ENCODE measurements at places on chromosomes 11 and 22.

GRCh38 chr11:34977089-34977912 is 60.9 kb downstream of the PDHX start:
- peak; percentile 68 for DNase-seq

DNA sequence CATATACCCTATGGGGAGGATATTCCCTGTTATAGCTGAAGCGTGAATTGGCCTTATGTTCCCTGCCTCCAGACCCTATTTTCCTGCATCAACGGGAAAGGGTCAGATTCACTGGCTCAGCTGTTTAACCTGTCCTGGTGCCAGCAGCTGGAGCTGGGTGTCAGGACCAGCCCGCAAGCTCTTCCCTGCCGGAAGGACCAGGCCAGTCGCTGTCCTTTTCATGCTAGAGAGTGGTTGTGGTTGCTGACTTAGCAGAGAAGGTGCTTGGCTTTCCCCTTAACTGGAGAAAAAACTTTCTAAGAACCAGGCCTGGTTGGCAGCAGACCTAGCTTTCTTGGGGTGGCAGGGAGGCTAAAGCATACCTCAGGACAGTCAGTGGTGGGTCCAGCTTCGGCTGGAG is 5.2 kb upstream of the SREBF2 start:
- DNase-seq, result no peak

DNA sequence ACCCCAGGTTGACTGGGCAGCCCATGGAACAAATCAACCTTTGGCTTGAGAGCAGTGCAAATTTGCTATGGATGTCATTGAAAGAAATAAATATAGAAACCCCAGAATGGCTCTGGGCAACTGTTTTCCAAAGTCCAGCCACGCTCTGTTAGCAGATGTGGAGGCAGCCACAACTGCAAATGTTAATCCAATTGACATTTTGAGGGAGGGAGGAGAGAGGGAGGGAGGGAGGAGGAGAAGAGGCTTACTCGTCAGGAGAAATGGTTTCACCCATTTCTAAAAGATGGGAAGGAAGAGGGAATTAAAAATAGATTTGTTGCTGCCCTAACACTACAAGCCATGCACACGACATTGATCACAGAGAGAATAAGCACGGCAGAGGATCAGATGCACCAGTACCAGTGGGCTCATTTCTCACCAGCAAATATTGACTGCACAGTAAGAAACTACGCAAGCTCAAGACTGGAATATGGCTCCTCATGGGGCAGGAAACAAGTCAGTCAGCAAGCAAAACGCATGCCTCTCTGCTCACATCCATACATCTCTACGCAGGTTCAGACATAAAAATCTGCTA is 229.1 kb downstream of the LARGE1 start:
- DNase-seq, result no peak

DNA sequence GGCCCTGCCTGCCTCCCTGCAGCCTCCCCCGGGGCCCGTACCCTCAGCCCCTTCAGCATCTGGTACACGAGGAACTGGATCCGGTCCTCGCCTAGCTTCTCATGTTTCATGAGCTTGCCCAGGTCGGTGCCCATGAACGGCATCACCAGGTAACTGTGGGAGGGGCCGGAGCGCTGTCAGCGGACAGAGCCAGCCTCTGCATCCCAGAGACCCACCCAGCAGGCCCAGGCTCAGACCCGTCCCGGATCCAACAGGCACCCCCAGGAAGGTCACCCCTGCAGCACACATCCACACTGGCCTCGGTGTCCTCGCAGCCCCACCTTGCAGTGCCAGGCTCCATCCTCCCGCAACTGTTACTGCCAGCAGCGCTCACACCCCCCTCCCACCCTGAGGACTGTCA is 4.4 kb downstream of the MAPK12 start:
- DNase-seq, result no peak

DNA sequence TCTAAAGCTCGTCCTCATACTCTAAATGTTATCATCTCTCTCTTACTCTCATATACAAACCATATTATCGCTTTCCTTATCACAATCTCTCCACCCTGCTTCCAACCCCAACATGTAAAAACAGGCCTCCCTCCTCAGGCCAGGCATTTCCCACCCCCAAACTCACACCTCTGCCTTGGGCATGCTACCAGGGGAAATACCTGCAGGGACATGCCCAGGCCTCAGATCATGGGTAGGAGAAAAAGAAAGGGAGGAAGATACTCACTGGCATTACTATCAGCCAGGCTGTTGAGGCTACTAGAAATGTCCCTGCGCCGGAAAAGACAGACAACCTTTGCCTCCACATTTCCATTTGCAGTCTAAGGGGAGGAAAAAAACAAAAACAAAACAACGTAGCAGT is 1.8 kb downstream of the MTA2 start:
- no peak for DNase-seq

GRCh38 chr22:19873960-19874306 is 19.3 kb upstream of the GNB1L start:
- DNase-seq, result no peak

DNA sequence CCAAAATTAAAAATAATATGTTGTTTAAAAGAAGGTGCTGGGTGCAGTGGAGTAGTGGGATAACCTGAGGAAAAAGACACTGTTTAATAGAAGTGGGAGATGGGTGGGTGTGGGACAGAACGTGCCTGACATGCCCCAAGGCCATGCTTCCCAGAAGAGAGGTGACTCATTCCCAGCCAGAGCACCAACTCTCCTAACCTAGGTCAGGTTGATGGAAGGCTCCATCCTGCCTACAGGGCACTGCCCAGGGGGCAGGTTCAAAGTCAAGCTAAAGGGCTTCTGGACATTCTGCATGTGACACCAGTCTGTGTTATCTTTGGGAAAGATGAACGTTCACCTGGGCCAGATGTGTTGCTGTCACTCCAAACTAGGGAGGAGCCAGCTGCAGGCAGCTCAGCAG is 453.1 kb downstream of the SOX6 start:
- DNase-seq, result no peak

DNA sequence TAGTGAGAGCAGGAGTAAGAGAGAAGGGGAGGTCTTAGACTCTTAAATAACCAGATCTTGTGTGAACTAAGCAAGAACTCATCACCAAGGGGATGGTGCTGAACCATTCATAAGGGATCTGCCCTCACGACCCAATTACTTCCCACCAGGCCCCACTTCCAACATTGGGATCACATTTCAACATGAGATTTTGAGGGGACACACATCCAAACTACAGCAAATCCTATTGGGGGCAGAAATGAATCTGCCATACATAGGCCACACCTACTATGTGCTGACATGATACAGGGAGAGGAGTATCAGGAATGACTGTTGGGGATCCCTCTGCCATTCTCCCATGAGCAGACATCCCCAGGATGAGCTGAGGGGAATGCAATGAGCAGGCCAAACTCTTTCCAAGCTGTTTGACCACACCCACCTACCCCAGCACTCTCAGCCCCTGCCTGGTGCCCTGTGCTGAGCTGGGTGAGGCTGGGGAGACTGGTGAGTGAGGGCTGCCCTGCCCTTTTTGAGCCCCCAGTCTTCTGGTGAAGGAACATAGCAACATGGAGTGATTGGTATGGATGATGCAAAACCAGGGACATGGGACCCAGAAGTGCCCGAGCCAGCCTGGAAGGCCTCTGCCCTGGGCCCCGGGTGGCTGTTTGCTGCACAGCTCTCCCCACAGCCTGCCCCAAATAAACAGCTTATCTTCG is 1.2 kb upstream of the GTSE1 start:
- no peak for DNase-seq

DNA sequence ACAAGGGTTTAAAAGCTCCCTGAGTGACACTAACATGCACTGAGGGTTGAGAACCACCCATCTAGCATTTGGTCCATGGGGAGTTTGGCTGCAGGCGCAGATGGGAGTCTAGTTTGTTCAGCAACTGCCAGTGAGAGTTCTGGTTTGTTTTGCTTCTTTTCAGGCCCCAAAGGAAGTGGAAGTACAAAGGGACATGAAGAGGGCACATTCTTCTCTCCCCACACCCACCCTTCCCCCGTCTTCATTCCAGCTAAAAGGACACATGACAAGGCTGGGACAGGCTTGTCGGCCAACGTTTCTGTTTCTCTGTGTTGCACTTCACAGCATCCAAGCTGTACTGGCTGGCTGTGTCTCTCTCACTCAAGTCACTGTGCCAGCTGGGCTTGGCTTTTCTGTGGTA is 8.2 kb upstream of the ENDOD1 start:
- peak; percentile 88 for DNase-seq

DNA sequence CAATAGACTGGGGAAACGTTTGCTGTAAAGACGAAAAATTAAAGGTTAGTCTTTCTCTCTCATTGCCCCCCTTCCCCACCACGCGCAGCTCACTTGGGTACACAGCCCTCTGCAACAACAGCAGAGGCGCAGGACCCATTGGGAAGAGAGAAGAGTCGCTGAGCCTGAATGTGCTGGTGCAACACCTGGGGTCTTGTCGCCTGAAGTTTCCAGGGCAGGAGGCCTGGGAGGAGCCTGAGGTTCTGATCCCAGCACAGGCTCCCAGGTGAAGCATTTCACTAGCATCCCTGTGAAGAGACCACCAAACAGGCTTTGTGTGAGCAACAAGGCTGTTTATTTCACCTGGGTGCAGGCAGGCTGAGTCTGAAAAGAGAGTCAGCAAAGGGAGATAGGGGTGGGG is 116.2 kb upstream of the NTM start:
- DNase-seq, result no peak

GRCh38 chr22:20218987-20219386 is 49.1 kb downstream of the RTN4R start:
- no peak for DNase-seq

DNA sequence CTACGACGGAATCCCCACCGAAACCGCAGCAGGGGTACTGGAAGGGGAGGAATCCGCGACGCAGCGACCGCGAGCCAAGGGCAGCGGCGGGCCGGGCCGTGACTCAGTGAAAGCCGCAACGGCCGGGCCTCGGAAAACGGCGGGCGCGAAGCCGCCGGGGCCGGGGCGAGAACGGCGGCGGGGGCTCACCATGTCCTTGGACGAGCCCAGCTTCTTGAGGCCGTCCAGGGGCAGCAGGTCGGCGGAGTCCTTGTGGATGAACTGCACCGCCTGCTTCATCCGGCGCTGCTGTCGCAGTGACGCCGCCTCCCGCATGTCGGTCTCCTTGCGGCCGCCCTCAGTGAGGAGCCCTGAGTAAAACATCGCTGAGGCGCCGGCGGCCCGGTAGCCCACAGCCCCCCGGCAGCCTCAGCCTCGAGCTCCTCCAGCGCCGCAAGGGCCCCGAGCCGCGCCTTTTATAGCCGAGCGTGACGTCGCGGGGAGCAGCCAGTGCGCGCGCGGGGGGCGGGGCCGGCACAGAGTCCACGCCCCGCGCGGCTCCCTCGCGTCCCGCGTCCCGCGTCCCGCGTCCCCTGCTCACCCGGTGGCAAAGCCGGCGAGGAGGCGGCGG is at the start of gene NRIP3:
TSS of gene NRIP3 (minus strand) at position 429 of the 610 bp plus-strand sequence. CDS start at position 363, 66 bp downstream.
- peak; percentile 59 for DNase-seq

DNA sequence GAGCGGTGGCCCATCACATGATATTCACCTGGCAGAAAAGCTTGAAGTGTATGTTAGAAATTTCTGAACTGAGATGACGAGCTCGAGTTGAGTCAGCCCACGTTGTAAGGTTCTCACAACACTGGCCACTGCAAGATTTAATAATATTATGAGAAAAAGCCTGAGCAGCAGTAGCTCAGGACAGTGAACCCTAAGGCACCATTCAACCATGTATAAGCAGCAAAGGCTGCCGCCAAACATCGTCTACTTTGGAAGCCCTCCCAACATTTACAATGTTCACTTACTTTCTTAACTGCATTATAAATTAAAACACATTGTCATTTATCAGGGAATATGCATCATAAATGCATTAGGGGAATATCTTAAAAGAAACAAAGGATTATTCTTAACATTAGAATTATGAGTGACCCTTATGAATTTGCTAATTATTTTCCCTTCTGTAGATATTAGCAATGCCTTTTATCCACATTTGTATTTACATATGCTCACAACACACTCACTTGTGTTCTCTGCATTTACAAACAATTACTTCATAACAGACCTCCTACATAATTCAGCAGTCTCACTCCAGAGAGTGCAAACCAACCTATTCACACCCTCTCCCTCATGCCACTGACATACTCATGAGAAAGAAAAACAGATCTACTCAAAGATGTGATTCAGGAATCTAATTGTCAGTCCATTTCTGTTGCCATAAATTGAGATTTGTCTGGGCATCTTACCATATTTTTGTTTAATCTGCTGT is 57.7 kb upstream of the CARD18 start:
- DNase-seq, result no peak

DNA sequence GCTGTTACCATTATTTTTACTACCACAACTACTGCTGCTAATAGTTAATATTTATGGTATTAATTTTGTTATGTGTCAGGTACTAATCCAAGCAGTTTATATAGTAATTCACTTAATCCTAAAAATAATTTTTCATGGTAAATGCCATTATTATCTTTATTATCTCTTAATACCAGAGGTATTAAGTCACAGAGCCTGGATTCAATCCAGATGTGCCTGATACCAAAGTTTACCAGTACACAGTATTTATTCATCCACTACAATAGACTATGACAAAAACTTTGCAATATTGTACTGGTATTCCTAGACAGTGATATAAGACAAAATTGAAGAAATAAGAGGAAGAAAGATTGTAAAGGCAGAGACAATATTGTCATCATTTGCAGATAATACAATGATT is 24.5 kb downstream of the MAP6 start:
- no peak for DNase-seq

DNA sequence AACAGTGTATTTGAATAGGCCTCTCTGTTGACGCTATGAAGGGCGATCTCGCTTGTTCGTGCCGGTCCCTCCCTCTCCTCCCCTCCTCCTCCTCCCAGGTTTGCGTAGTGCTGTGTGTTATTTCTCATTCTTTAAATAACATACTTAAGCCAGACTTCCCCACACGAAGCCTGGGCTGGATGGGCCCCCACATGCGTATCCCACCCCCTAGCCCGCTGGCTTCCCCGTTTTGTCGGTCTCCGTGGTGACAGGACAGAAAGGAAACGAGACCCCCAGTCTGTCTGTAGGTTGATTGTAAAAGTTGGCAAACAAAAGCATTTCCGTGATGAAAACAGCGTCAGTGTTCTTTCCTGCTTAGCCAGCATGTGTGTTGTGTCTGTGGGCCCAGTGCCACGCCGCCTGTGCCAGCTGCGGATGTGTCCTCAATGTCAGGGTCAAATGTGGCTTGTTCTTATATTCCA is 27.3 kb downstream of the FAM118A start:
- no peak for DNase-seq

DNA sequence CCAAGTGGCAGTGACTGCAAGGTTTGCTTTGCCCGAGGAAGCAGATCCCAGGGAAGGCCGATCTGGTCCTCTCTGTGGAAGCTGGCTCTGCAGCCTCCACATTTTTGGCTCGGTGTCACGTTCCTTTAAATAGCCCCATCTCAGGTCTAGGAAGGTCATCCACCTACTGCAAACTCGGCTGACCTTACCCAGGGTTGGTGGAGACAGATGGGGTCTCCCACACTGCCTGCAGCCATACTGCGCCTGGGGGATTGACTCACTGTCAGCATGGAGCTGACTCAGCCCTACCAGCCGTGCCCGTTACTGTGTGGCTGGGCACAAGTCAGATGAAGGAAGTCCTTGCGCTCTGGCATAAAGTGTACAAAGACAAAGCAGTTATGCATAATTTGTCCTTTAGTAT is 16.9 kb downstream of the CDPF1 start:
- DNase-seq, result peak; percentile 7

- no peak for DNase-seq
Measured at GRCh38 chr11:27672836-27673464, 27.3 kb downstream of the BDNF start.
